Fibroblast of the aortic adventitia (primary cell): ENCODE measurements at places on chromosomes 1 and 21. TPM values are rescaled to one million over a fixed set of nuclear protein-coding genes. Genes with fewer than 3 reads are reported as not detected.

- DNase-seq: no peak
These were observed 71.3 kb upstream of the IVNS1ABP start for GRCh38 chr1:185388346-185388745.

DNA sequence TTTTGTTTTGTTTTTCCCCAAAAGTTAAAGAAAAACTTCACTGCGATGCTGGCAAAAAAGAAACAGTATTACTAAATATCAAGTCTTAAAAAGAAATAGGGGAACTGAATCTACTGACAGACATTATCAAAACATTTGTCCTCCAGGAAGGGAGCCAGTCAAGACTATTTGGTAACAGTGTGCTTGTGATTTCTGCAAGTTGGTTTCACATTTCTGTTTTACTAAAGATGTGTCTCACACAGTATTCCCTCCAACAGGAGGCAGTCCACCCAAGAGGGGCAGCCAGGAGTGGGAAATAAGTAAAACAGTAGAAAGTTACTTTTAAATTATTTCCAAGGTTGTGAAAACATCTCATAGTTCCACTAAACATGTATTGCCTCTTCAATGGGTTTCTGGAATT lies 74.4 kb upstream of the SDC3 start:
- DNase-seq: peak; percentile 38

DNA sequence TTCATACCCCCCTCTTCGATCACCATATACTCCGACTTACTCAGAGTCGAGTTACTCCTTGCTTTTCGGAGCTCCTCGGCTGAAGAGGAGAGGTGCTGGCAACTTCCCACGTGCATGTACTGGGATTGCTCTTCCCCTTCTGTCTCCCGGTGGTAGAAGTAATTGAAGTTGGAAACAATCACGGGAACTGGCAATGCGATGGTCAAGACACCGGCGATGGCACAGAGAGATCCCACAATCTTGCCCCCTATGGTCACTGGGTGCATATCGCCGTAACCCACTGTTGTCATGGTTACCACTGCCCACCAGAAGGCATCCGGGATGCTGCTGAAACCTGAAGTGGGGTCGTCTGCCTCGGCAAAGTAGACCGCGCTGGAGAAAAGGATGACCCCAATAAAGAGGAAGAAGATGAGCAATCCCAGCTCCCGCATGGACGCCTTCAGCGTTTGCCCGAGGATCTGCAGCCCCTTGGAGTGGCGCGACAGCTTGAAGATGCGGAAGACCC lies 1.5 kb downstream of the KCNA3 start:
- no peak for DNase-seq

DNA sequence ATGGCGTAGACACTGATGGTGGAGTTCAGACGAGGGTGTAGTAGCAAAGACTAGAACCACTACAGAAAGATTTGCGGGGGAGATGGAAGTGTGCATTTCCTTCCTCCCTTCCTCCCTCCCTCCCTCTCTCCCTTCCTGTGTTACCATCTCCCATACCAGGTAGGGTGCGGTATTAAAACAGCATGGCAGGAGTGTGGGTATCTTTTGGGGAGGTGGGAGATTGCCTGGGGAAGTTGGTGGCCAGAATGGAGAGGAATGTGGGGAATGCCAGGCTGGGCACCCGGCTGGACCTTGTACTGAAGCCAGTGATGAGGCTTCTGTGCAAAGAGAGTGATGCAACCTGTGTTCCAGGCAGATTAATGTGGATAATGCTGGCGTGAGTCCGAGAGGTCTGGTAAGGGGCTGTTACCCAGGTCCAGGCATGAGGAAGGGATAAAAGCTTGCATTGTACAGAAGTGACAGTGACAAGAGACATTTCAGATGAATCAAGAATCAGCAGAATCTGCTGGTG lies 30.3 kb upstream of the PPP2R5A start:
- no peak for DNase-seq

GRCh38 chr1:12078938-12079861 lies 16.1 kb downstream of the TNFRSF8 start:
- DNase-seq: peak; percentile 68

DNA sequence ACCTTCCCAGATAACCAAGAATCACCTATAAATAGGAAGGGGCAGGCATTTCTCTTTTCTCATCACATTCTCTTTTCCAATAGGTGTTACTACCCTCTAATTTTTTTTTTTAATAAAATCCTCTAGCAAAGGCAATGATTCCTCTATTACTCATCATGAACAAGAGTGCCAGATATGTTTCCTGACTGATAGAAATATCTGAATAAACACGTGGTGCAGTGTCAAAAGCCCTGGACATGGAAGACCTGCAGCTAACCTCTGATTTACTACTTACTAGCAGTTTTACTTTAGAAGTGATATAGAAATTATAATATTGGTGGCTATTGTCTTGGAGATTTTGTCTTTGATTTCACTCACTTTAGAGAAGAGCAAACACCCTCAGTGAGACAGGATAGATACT lies 194.6 kb upstream of the SAMSN1 start:
- DNase-seq: peak; percentile 10

DNA sequence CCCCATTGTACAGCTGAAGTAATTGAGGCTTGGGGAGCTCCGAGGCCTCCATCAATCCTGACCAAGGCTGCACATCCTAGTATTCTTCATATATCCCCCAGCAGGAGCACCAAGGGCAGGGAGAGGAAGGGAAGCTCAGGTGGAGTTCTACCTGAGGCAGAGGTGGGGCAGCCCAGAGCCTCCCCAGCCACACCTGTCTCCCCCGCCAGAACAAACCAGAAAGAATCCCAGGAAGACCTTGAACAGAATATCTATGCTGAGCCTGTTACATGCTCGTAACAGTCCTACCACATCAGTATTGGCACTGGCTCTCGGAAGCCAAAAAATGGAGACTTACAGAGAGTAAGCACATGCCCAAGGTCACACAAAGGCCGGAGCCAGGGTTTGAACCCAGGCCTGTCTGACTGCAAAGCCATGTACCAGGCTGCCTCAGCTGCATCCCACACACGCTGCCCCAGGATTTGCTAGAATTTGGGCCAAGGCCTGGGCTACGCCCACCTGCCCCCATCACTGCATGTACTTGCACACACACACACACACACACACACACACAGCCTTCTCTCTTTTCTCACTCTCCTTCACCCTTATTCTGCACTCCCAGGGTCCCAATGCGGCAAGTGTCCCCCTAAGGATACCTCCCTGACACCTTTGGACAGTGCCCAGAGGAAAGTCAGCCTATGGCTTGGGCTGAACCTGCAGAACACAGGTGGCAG lies 4.5 kb downstream of the E2F2 start:
- no peak for DNase-seq

- no peak for DNase-seq
These were observed 521.6 kb upstream of the BEND5 start for GRCh38 chr1:49298304-49298703.

DNA sequence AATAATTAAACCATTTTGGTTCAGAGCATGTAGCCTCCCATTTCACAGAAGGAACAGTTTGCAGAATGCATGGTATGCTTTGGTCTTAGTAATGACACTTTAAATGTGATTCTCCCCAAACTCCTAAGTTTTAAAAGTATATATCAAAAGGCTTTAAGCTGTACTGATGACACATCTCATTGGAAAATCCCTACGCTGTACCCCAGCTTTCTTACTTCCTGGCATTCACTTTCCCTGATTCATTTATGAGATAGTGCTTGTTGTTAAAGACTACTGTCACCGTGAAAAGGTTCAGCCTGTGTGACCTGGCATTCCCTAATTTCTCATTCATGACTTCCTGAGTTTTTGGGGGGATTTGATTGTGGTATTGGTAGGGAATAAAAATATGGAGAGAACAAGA lies 53.4 kb downstream of the MPZL1 start:
- peak; percentile 39 for DNase-seq

- DNase-seq: no peak
These were observed 1237.2 kb downstream of the PLA2G4A start for GRCh38 chr1:188065917-188066316.

DNA sequence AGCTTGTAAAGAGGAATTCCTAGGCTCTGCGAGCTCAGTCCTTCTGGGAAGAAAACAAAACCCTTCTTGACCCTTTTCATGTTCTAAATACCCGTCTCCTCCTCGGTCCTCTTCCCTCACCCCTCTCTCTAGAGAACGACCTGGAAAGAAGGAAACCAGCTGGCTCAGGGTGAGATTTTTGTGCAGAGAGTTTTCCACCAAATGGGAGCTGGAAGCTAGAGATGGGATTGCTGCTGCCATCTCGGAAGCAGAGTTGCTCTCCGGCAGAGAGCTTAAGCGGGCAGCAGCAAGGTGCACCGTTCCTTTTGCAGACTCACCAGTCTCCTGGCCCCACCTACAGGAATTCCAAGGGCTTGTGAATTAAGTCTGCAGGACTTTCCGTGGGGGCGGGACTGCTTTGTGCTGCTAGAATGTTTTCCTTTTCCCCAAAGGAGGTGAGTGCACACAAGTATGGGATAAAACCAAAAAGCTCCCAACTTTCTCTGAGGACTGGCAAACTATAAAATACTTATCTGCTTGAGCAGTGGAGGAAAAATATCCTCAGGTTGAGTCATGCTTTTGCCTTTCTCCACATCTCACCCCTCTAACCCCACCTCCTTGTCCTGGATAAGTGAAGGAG lies 29.1 kb upstream of the KIAA0040 start:
- DNase-seq: peak; percentile 10

GRCh38 chr1:76503100-76503499 lies 364.2 kb upstream of the ST6GALNAC5 start:
- no peak for DNase-seq

- DNase-seq: no peak
These were observed 28.0 kb upstream of the XPR1 start for GRCh38 chr1:180603850-180604226.

DNA sequence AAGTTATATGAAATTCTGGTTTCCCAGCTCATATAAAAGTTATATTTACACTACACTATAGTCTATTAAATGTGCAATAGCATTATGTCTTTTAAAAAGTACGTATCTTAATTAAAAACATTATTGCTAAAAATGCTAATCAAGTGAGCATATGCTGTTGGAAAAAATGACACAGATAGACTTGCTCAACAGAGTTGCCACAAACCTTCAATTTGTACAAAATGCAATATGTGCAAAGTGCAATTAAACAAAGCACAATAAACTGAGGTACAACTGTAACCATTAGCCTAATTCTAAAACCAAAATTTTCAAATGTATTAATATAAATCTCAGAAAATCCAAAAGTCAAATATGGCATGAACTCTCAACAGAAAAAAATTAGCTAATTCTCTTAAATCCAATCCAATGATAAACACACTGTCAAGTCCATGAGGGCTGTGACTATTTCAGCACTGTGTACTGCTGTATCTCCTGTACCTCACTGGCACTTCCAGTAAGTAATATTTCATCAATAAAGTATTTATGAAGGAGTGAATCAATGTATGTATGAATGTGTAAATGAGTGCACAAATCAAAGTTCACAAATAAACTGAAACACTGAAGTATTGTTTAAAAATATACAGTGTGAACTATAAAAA lies 116.3 kb downstream of the AKT3 start:
- no peak for DNase-seq

DNA sequence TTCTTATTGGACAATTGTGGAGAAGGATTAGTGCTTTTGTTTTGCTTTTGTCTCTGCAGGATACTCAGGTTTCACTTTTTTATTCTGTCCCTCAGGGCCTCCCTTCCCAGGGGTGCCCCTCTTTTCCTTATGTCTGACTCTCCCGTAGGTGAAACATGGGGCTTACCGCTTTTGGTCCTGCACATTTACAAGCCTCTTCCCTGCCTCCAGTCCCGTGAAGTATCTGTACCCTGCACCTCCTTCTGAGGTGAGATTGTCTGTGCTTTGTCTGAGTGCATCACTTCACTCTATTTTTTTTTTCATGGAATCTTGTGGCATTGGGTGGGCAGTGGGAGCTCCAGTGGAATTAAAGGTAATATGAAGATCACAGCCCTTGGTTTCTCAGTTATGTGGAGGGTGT lies 758.1 kb upstream of the TPTE start:
- DNase-seq: no peak

DNA sequence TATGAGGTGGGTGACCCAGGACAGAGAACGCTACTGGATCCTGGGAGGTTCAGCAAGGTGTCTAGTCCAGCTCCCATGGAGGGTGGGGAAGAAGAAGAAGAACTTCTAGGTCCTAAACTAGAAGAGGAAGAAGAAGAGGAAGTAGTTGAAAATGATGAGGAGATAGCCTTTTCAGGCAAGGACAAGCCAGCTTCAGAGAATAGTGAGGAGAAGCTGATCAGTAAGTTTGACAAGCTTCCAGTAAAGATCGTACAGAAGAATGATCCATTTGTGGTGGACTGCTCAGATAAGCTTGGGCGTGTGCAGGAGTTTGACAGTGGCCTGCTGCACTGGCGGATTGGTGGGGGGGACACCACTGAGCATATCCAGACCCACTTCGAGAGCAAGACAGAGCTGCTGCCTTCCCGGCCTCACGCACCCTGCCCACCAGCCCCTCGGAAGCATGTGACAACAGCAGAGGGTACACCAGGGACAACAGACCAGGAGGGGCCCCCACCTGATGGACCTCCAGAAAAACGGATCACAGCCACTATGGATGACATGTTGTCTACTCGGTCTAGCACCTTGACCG lies 8.6 kb upstream of the PIGV start:
- no peak for DNase-seq

DNA sequence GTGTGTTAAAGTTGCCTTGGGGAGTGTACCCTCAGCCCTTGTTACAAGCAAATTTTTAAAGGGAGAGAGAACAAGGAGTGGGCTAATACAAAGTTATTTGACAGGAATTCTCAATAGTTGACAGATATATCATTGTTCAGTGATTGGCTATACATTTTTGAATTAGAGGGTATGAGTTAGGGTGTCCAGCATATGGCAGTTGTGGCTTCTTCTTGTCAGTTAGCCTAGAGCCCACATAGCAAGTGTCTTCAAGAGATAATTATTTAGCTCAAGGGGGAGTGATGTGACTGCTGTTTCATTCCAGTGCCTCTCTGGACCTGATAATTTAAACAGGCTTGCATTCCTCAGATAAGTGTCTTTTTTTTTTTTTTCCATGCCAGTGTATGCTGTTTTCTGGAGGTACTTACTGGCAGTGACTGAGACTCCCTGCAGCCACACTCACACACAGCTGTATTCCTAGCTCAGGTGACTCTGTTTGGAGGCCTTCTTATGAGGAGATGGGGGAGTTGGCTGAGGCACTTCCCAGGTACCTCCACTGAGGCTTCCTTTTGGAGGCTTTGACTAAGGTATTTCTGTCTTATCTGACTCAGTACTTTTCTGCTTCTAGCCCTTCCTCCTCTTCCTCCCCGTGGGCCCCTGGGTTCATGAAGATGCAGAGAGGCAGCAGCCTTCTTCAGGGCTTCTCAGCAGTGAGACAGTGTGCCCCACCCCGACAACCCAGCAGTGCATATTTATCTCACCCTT lies 32.3 kb downstream of the IVNS1ABP start:
- DNase-seq: peak; percentile 38

Gene SLC25A33
- total RNA-seq: 2.0 and 4.7 TPM in 2 replicates

Gene DENND2C
- total RNA-seq: 4.8 and 5.3 TPM in 2 replicates

Gene RNF186
- total RNA-seq: not detected in 2 replicates

Gene DNASE2B
- not detected in 2 replicates for total RNA-seq

Gene LAMTOR2
- 40.4 and 74.7 TPM in 2 replicates for total RNA-seq

Gene RHEX
- not detected in 2 replicates for total RNA-seq

Gene LCE3D
- not detected in 2 replicates for total RNA-seq

Gene DCST1
- not detected in 2 replicates for total RNA-seq
